Stimulated activated CD4-positive, alpha-beta T cell treated with anti-CD3 and anti-CD28 coated beads, Interleukin-1b, Interleukin-23, amount 100 ng/mL, for 48 hours (primary cell): ENCODE measurements at places on chromosomes 7 and 10.

- no peak for DNase-seq
These were observed 45.4 kb downstream of the GOLGA7B start for GRCh38 chr10:97895084-97895483.

DNA sequence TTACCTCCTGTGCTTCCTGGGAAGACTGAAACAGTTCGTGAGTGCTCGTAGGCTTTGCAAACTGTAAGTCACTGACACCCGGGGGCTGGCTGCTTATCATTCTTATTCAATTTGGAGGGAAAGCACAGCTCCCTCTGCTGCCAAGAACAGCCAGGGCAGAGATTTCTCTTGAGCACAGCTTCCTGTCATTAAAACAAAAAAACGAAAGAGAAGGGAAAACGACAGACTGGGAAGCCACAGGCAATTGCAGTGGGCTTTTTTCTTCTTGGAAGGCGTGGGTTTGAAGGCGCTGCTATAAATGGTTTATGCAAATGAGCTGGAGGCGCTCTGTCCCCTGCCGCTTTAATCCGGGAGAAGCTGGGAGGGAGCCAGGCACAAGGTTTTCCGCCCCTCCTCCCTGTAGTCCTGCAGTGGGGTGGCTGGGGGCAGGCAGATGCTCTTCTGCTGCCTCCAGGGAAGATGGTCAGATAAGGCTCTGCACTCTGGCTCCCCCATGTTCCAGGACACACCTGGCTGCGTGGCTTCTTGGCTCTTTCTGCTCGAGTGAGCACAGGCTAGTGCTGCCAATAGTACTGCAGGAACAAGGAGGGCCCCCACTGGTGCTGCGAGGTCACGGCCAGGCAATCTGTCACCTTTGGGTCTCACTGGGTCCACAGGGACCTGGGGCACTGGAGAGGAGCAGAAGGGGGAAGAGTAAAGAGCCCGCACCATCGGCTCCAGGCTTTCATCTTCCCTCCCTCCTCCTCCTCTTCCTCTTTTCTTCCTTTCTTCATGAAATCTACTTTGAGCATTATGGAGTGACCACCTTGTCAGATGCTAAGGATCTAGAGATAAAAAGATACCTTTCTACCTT is 49.5 kb downstream of the NEURL1 start:
- peak; percentile 22 for DNase-seq

- DNase-seq = no peak
These were observed 123.2 kb upstream of the SAMD8 start for GRCh38 chr10:74988054-74988775.

GRCh38 chr7:28136885-28137284 is 43.7 kb downstream of the JAZF1 start:
- peak; percentile 32 for DNase-seq

- no peak for DNase-seq
These were observed 762 bp downstream of the PON1 start for GRCh38 chr7:95323410-95324129.

GRCh38 chr7:39357648-39358047 is 208.6 kb upstream of the YAE1 start:
- no peak for DNase-seq
